ENCODE measurements at places on chromosomes 2 and 18. TPM values are rescaled to one million over a fixed set of nuclear protein-coding genes. Genes with fewer than 3 reads are reported as not detected.
A peak's percentile ranks its signal among the peaks of the same experiment; 100 is the strongest.

DNA sequence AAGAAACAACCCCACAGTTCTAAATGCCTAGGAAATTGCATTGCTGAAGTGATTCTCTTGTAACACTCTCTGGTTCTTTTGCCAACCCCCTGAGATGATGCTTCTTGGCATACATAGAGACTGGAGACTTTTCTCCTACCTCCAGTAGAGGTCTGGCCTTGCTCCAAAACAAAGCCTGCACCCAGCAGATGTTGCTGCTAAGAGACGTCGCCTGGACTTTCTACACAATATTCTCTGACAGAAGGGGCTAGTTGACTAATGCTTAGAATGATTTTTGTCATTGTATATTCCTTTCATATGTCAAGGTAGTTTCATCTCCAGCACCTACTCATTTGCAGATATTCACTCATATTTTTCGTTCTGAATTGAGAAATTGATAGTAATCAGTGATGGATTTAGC lies 24.6 kb downstream of the SOWAHC start:
- DNase-seq: no peak

GRCh38 chr2:42693013-42693615 lies 70.8 kb downstream of the OXER1 start:
- no peak for DNase-seq

DNA sequence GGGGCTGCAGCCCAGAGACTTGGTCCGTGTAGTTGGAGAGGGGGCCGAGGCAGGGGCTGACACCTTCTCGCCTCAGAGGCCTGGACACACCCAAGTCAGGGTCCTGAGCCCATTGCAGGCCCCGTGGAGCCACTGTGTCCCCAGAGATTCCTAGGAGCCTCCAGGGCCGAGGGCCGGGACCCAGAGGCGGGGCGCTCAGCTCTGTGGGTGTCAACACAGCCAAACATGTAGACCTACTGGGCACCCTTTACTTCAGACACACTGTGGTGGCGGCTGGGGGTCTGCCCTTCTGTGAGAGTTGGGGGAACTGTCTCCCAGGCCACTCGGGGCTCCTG lies 459 bp upstream of the ESPNL start:
- no peak for DNase-seq

DNA sequence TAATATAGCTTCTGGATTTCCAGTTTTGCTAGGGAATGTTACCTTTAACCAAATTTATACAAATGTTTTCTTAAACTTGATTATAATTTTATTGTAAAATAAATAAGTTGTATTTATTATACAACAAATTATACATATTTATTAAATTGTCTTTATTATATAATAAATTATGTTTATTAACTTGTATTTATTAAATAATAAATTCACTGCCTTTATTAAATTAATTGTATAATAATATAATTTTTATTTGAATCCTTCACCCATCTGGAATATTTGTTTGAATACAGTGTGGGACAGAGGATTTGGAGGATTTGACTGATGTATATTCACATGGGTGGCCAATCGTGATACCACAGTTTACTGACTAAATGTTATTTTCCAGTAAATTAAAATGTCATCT lies 43.4 kb upstream of the CCDC178 start:
- no peak for DNase-seq

DNA sequence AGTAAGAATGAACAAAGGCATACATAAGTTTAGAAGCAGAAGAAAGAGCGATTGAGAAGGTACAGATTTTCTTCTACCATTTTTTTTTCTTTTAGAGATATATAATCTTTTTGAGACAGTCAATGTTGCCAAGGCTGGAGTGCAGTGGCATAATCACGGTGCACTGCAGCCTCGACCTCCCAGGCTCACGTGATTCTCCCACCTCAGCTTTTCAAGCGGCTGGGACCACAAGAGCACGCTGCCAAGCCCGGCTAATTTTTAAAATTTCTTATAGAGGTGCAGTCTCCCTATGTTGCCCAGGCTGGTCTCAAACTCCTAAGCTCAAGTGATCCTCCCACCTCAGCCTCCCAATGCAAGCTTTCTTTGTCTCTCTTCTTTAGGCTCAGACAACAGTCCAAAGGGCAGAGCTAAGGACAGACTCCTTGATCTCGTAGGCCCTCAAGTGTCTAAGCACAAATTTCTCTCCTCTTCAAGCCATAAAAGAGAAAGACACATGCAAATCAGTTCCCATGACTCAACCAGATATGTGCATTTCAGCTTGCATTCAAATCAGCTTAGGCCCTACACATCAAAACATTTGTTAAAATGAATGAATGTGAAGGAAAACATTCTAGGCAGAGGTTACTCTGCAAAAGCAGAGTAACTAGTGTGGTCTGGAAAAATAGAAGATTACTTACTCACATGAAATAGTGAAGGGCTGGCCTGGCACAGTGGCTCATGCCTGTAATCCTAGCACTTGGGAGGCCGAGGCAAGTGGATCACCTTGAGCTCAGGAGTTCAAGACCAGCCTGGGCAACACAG lies 18.0 kb downstream of the ITSN2 start:
- no peak for DNase-seq

DNA sequence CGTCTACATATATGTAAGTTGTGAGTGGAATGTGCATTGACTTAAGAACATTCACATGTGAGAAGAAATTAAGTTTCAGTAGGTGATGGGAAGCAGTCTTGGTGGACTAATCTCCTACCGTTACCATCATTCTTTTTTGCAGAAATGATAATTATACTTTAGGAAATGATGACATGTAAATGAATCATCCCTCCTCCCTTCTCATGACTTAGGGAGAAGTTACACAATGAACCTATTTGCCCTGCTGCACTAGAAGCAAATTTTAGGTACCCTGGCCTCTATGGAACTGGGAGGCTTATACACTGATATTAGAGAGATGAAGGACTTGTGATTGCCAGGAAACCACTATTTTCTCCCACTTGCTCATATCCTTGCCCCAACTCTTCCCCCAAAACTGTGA lies 214.2 kb downstream of the CALCRL start:
- DNase-seq: no peak

- DNase-seq: no peak
Observed at GRCh38 chr18:6331872-6332271, 82.8 kb downstream of the L3MBTL4 start.

- no peak for DNase-seq
Observed at GRCh38 chr2:207951734-207952470, 73.4 kb downstream of the PLEKHM3 start.

DNA sequence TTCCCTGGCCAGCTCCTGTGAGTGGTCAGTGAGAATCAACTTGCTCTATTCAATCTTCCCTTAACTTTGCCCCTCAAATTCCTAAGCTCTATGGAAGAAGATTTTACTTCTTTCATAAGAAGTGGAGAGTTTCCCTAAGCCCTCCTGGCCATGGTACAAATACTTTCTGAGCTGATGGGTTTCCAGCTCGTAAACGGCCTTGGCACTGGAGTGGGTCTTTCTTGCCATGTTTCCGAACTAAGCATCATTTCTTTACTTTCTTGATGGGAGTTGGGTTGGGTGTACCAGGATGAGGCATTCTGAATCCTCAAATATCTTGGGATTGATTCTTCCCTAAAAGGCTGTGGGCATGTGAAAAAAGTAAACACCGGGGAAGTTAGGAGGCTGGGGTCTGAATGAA lies 72.5 kb downstream of the ACKR3 start:
- DNase-seq: no peak

DNA sequence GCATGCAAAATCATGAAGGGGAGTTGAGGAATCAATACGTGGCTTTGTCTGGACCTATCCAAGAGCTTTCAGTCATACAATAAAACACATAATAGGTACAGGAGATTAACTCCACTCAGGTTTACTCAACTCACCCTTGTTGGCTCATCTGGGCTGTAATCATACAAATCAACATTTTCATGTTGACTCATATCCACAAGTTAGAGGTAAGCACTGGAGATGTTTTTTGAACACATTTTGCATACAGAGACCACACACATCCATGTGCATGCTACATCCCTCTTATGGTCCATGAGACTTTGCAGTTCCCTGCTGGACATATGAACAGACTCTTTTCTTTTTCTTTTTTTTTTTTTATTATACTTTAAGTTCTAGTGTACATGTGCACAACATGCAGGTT lies 336.9 kb upstream of the PIK3C3 start:
- no peak for DNase-seq

DNA sequence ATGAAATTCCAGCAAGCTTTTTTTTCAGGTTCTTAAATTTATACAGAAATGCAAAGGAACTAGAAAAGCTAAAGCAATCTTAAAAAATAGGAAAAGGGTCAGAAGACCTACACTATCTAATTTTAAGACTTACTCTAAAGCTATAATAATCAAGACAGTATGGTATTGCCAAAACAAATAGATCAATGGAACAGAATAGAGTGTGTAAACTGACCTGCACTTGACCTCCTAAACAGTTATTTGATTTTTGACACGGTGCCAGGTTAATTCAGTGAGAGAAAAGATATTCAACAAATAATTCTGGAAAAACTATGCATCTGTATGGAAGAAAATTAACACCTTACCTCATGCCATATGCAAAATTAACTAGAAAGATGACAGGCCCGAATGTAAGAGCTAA lies 73.6 kb downstream of the OLA1 start:
- DNase-seq: no peak

DNA sequence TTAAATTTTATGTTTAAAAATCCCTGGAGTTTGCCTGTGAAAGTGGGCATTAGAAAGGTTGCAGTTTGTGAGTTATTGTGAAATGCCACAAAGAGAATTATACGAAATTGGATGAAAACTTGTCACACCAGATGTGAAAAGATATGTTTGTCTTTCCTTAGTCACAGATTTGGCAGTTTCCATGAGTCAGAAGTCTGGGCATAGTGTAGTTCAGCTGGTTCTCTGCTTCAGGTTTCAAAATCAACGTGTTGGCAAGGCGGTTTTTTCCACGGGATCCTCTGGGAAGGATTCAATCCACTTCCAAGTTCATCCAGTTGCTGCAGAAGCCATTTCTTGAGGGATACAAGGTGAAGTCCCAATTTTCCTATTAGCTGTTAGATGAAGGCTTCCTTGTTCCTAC lies 658.0 kb upstream of the CDH2 start:
- DNase-seq: no peak

GRCh38 chr2:40357667-40358066 lies 94.2 kb downstream of the SLC8A1 start:
- DNase-seq: no peak

DNA sequence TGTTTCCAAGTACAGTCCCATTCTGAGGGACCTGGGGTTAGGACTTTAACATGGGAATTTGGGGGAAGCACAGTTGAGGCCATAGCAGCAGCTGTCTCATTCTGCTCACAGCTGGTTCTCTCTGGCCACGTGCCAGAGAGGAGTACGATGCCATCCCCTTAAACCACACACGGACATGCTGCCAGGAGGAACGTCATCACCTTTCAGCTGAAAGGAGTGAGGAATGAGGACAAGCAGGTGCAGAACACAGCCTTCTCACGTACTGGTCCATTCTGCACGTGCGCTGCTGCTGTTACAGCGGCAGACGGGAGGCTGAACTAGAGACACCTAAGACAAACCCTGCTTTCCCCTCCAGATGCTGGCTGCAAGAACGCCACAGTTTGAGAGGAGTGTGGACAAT lies 33.5 kb downstream of the ODC1 start:
- DNase-seq: no peak

- DNase-seq: no peak
Observed at GRCh38 chr18:68234131-68234530, 480.8 kb downstream of the TMX3 start.

DNA sequence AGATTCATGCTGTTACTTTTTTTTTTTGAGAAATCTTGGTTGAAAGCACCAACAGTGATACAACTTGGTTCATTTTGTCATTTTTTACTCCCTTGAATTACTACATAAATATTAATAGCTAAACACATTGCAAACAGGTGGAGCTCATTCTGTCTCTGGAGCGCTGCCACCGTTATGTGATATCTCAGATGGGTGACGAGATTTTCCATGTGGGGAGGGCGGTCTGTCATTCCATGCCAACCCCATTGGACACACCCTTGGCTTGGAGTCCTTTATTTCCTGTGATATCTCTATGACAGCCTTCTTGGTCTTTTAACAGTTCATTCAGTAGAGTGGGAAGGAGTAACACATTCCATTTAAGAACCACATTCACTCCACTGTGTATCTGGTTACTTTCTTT lies 794.8 kb downstream of the SATB2 start:
- DNase-seq: peak; percentile 28

DNA sequence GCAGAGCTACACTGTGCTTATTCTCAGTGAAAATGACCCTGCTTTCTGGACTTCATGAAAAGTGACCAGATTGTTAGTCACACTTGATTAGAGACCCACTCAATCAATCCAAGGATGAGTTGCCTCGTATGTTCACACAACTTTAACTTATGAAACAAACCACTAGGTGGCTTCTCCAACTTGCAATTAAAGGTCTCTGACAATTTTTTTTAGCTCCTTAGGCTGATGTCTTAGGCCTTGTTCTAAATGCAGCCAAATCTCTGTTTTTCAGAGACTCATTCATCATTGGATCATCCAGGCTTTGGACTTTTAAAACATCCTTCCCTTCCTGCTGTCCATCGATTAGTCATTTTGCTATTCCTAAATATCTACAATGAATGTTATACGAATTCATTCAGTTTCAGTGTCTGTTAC lies 63.4 kb downstream of the MREG start:
- DNase-seq: no peak

Gene CREG2
- 0.19 TPM for total RNA-seq

Gene GPAT2
- total RNA-seq: 2.2 TPM

Gene SLC23A3
- 0.57 TPM for total RNA-seq

Gene AQP12A
- not detected for total RNA-seq

Gene FAM98A
- 71.6 TPM for total RNA-seq

Gene FIGN
- total RNA-seq: 9.5 TPM

Gene SPP2
- not detected for total RNA-seq

Data from right cardiac atrium (tissue), 5 donors.